Dorsolateral prefrontal cortex (tissue), 122 donors: ENCODE measurements at places on chromosomes 1 and 21.

GRCh38 chr1:32972814-32973428 is 8.3 kb upstream of the RNF19B start:
- peak; percentile 69 for DNase-seq

DNA sequence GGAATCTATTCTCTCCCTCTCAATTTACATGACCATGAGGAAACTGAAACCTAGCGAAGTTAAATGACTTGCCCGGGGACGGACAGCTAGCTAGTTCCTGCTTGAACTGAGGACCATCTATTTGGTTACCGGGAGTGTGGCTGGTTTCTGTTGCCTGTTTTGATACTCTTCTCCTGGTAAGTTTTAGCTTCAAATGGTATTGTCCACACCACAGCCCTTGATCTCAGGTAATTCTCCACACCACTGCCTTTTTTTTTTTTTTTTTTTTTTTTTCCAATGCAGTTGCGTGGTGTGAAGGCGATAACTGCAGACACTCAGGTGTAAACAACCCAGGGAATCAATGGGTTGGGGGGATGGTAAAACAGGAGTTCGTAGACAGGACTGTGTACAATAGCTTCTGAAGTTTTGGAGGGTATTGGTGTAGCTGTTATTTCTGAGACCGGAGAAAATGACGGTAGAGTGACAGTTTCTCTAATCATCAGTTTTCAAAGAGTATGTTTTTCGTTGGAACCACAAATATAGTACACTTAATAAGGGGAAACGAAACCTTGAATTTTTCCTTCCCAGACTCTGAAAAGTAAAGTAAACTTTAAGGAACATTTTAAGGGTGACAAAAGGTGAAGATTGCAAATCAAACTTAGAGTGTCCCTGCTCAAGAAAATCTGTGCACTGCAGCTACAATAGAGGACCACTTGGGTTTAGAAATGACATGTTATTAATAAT is 125.3 kb upstream of the CACYBP start:
- no peak for DNase-seq

DNA sequence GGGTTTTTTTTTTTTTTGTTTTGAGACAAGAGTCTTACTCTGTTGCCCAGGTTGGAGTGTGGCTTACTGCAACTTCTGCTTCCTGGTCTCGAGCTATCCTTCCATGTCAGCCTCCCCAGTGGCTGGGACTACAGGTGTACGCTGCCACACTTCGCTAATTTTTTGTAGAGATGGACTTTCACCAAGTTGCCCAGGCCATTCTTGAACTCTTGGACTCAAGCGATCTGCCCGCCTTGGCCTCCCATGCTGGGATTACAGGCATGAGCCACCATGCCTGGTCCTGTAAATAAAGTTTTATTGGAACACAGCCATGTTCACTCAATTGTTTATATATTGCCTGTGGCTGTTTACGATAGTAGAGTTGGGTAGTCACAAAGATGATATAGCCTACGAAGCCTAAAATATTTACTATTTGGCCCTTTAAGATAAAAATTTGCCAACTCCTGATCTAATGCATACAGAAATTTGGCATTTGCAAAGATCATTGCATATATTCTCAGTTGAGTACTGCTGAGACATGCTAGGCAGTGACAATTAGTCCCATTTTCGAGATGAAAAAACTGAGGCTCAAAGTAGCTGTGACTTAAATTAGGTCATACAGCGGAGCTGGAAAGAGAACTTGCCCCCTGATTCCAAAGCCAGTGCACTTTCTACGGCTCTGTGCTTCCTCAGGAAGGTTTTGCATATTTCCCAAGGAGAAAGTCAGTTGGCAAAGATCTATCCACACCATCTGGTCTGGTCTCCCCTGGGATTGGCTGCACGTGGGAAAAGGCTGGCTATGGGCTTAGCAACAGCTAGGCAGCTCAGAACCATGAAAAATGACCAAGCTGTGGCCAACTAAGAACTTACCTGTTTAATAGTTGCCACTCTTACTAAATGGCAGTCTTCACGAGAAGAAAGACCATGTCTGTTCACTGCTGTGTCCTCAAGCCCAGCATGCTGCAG is 19.4 kb downstream of the MECR start:
- DNase-seq, result no peak

GRCh38 chr1:9362488-9362887 is 69.8 kb downstream of the SPSB1 start:
- DNase-seq, result no peak

GRCh38 chr1:42962641-42963377 is 4.1 kb upstream of the SLC2A1 start:
- DNase-seq, result no peak

DNA sequence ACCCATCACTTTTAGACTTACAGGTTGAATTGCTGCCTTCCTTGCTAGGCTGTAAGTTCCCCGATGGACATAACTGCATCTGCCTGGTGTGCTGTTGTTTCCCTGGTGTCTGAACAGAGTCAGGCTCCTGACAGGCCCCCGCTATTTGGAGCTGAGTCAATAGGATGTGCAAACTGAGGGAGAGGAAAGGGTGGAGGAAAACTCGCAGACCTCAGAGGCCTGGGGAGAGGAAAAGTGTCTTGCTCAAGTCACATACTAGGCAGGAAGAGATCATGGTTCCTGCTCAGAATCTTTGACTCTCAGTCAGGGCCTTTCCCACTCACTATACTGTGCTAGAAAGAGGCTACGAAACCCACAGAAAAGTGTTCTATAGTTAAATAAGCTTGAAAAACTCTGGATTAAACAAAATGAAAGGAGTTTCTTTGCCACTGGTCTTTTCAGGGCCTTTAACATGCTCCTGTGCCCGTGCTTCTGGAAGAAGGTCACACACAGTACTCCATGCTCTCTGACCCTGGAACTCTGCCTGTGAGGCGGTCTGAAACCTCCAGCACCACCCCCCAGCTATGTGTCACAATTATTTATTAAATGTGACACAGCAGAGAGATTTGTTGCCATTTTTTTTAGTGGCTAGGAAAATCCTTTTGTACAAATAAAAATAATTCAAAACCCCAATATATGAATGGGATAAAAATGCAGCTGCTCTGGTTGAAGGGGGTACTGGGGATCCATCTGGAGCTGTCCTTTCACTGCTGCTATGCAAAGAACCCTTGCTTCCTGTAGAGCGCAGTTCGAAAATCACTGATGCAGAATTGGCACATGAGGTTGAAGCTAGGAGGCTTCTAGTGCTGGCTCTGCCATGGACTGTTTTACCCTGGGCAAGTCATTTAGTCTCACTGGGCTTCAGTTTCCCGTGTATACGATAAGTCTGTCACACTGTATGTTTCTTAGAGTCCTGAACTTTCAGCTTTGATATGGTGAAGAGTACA is 20.1 kb upstream of the CDCP2 start:
- DNase-seq, result no peak

DNA sequence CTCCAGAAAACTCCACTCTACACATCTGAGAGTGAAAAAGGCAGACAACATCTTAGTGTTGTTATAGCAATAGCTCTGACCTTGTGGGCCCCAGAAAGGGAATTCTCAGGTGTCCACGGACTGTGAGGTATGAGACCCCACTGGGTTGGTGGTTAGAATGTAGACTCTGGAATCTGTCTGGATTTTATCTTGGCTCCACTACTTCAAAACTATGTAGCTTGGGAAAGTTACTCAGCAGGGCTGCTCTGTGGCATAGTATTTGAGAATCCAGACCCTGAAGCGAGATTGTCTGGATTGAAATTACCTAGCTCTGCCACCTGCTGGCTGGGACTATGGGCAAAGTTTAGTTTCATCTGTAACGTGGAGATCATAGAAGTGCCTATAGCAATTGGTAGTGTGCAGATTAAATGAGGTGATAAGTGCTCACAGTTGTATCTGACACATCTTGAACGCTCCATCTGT is 25.8 kb downstream of the PRDM2 start:
- DNase-seq, result no peak

DNA sequence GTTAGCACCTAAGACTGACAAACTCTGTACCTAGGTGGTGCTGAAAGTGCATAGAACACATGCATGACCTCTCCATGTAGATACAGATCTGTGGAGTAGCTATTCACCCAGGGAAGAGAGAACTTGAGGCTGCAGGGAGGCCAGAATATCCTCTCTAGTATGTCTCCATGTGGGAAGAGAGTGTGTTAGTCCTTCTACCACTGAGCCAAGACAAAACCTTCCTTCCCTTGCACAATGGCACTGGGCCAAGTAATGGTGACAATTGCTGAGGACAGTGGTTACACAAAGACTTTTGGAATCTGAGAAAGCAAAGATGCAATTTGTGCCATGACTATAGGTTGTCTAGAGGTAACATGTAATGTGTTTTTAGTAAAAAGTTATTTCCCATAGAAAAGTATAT is 52.3 kb downstream of the C1orf198 start:
- DNase-seq, result no peak

DNA sequence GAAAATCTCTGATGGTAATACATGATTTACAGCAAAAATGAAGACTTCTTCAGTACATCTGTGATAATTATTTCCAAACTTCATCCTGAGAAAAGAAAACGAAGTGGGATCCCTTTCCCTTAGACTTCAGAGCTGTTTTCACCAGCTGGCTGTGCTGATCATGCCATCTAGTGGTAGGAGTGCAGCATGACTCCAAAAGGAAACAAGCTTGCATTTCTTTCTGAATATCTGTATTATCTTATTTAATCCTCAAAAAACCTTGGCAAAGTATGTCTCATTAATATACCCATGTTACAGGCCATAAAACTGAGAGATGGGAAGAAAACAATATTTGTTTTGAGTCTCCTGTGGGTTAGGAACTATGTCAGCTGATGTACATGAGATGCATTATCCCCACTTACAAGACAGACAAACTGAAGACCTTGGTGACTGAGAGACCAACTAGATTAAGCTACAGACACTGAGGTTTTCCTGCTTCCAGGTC is 9.8 kb upstream of the GJA8 start:
- peak; percentile 42 for DNase-seq

DNA sequence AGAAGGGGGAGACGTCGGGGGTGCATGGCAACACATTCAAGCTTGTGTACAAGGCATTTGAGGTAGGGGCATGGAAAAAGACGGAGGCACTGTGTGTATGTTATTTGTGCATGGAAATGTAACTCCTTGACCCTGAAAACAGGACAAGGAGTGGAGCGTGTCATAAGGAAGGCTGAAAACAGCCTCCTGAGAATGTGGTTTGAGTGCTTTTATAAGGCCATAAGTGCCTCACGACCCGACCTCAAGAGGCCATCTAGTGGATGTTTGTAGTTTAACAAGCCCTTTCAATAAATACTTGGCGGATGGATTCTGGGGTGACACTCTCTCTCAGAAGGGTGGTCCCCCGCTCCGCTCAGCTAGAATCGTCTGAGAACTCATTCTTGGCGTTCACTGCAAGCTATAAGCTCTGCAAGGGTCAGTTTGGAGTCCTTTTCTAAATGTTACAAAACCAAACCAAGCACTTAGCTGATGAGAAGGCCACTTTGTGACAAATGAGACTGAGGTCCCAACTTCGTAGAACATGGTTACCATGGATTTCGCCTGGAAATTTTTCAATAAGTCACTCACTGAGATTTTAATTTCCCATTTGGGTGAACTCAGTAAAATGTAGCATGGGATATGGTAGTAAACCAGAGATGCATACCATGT is 38.8 kb upstream of the CLCA4 start:
- DNase-seq, result no peak

DNA sequence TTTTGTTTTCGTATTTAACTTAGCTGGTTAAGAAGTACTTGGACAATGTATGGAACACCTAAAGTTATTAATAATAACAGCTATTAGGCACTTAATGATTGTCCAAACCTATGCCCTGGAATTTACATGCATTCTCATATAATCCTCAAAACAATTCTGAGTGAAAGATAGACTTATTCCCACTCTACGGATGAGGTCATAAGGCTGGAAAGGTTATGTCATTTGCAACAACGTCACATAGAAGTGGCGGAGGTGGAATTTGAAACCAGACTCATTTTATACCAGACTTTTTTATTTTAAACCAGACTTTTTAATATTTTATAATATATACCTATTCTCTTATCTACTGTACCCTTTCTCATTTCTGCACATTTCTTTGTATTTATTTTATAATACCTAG is 8.4 kb downstream of the LRRC8D start:
- no peak for DNase-seq

DNA sequence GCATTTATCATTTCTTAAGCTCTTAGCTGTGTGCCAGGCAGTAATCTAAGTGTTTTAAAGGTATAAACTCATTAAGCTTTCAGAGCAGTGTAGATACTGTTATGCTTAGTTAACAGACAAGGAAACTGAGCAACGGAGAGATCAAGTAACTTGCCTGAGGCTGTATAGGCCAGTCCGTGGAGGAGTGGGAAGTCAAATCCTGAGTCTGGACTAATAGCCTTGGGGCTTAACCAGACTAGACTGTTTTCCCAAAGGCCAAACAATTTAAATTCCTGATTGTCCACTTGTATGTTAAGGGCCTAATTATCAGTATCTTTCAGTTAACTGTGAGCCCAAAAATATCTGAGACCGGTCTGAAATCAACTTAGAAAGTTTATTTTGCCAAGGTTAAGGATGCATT is 2.6 kb downstream of the IFNAR1 start:
- no peak for DNase-seq

DNA sequence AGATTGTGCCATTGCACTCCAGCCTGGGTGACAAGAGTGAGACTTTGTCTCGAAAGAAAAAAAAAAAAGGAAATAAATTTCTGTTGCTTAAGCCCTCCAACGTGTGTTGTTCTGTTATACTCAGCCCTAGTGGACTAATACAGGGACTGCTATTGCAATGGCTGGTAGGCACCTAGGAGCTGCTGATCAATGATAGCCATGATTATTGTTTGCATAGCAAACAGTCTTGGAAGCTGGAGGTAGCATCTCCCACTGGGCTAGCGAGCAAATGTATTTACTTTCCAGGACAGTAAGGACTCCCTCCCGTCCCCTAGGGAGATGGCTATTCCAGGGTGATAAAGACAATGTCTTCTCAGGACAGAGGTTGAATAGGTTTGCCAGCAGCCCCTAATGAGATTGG is 13.5 kb upstream of the TNFRSF8 start:
- no peak for DNase-seq

DNA sequence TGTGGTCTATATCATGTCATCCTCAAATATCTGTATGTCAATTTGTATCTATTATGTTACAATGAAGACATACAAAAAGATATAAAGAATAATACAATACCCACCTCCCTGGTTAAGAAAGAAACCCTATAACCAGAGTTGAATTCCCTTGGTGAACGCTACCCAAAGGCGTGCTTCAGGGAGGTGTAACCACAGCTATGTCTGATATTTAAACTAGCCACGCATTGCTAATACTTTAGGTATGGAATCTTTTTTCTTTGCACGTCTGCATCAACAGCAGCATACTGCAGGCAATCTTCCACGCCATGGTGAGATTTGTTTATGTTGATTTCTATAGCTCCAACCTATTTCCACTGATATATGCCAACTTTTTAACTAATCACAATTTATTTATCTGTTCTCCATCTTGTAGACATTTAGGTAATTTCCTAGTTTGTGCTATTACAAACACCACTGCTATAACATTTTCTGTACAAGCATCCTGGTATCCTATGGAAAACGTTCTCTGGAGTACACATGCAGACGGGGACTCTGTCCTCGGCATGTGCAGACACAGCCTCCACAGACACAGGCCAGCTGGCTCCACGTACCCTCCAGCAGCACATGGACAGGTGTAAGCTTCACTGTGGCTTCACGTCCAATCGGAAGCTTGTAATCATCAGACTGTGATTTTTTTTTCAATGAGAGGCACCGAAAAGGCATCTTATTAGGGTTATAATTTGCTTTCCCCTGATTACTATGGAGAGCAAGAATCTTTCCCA is 58.5 kb downstream of the HSF2BP start:
- DNase-seq, result no peak
